CMK (cell line): ENCODE measurements at places on chromosomes 2 and 18.

GRCh38 chr18:25422230-25422629 lies 70.3 kb upstream of the ZNF521 start:
- no peak for DNase-seq

GRCh38 chr2:232888099-232888836 lies 18.2 kb downstream of the SNORC start:
- DNase-seq: no peak

DNA sequence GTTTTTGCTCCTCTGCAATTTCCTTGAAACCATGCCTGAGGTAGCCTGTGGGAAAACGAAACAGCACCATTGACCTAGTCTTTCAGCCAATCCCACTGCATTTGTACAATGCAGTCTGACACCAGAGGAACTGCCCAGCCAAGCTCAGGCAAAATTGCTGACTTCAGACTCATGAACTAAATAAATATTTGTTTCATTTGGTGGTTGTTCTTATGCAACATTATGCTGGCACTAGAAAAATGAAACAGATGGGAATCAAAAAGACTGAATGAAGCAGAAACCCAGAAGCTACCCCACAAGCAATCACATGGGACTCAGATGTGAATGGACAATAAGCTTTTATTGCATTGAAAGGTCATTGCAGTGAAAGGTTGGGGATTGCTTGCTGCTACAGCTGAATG lies 1.7 kb downstream of the NAT8 start:
- DNase-seq: no peak

GRCh38 chr18:56844556-56844955 lies 193.4 kb downstream of the WDR7 start:
- DNase-seq: no peak

GRCh38 chr2:160241251-160242137 lies 41.4 kb upstream of the ITGB6 start:
- DNase-seq: no peak

- DNase-seq: no peak
Measured at GRCh38 chr2:237664151-237664550, 36.8 kb downstream of the LRRFIP1 start.
